ENCODE measurements at places on chromosomes 12 and 14. TPM values are rescaled to one million over a fixed set of nuclear protein-coding genes. Genes with fewer than 3 reads are reported as not detected.

Gene RILPL1
- total RNA-seq = 0.89 TPM

DNA sequence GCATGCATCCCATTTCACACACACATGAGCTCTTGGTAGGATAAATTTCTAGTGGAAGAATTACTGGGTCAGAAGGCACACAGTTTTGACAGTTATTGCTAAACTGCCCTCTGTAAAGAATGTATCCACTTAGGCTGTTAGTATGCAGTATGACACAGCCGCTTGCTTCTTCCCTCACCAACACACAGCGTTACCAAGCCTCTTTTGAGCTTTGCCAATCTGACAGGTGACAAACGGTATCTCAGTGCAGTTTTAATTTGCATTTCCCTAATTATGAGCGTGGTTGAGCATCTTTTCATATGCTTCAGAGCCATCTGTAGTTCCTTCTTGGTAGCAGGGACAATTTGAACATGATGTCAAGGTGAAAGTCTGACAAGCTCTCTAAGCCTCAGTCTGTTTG, 42.9 kb downstream of the HRK start:
- no peaks in the 10 kb centered on the region for H3K36me3 ChIP-seq
- no peak overlapping the region for H3K27ac ChIP-seq
- H3K27me3 ChIP-seq = no peaks in the 10 kb centered on the region
- H3K4me1 ChIP-seq = no peaks in the 10 kb centered on the region

DNA sequence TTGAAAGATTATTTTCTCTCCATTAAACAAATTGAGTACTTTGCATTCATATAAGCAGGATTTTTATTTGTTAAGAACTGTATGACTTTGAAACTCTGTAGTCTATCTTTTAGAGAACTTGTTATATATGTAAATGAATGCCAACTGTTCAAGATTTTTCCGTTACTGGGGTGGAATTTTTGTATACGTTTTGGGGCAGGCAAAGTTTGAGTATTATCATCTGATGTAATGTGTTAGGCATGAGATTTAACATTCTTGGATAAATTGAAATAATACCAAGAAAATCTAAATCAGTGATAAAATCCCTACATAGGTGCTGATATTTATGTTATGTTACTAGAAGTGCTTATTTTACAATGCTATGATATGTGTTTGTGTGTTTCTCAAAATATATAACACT, 8.4 kb downstream of the CNOT2 start:
- H3K27me3 ChIP-seq = no peaks in the 10 kb centered on the region
- H3K36me3 ChIP-seq = peaks cover 16% of the 10 kb centered on the region
- no peak overlapping the region for H3K27ac ChIP-seq
- H3K4me3 ChIP-seq = no peak overlapping the region
- no peak for DNase-seq
- peaks cover 44% of the 10 kb centered on the region for H3K4me1 ChIP-seq

DNA sequence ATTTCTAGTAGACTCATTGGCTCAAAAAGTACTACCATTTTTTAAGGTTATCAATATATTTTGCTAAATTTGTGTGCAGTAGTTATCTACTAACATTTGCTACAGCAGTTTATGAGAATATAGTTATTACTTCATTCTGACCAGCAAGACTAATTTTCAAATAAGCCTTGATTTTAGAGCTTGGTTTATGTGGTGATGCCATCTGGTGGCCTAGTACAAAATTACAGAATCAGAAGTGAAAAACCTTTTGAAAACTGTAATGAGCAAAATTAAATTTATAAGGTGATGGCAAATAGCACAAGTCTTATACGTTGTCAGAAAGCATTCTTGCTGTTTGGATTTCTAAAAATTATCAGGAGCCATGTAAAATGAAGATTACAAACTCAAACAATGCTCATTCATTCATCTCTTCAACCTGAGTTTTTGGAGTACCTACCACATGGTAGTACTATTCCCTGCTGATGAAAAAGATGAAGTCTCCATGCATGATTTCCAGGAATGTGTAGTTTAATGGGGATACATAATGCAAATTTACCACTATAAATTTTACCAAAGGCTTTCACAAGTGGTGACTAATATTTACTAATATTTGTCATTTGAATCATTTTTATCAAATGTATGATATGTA, 51.0 kb downstream of the MAGOHB start:
- no peaks in the 10 kb centered on the region for H3K36me3 ChIP-seq
- DNase-seq = peak; percentile 40
- no peak overlapping the region for H3K27ac ChIP-seq
- peaks cover 22% of the 10 kb centered on the region for H3K27me3 ChIP-seq

DNA sequence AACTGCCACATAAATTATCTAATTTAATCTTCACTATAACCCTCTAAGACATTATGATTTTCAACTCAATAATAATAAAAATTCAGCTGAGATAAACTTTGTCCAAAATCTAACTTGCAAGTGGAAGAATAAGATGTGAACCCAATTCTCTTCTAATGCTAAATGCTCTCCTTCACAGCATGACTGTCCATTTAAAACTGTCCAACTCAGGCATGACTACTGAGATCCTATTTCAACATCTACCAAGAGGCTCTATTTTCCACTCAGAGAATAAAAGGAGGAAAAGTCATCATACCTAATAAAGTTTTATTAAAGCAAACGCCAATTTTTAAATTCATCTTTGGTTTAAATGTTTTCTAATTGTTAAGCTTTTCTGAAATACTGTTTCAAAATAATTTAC, 183.6 kb downstream of the MED13L start:
- peaks cover 5% of the 10 kb centered on the region for H3K4me1 ChIP-seq
- H3K36me3 ChIP-seq = peaks cover 38% of the 10 kb centered on the region
- H3K27me3 ChIP-seq = no peaks in the 10 kb centered on the region
- no peak overlapping the region for H3K27ac ChIP-seq
- no peak for DNase-seq
